ENCODE measurements at places on chromosomes 11 and 22. TPM values are rescaled to one million over a fixed set of nuclear protein-coding genes. Genes with fewer than 3 reads are reported as not detected.

MS4A6E gene
- not detected for total RNA-seq

SGSM1 gene
- total RNA-seq, result 0.48 TPM

DNA sequence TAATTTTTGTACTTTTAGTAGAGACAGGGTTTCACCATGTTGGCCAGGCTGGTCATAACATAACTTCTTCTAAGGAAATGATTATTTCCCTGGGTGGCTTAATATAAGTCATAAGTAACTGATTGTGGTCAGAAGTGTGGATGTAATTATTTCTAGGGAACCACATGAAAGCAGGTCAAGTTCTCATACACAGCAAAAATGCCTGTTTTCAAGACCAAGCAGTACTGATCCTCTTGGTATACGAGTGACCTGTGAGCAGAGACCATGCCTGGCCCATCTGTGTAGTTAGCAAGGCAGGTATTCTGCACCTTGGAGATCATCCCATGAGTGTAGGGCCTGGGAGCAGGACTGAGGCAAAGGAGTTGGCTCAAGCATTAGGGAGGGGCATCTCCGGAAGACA lies 32.5 kb upstream of the NUCB2 start:
- no peak overlapping the region for H3K4me3 ChIP-seq
- DNase-seq, result no peak
- no peak overlapping the region for H3K27ac ChIP-seq
- no peaks in the 10 kb centered on the region for H3K4me1 ChIP-seq
- no peaks in the 10 kb centered on the region for H3K27me3 ChIP-seq

- H3K36me3 ChIP-seq, result no peaks in the 10 kb centered on the region
- no peak for DNase-seq
- H3K4me3 ChIP-seq, result peak overlapping the region; percentile 68
Measured at GRCh38 chr11:57639321-57640067, 10.2 kb downstream of the YPEL4 start.

GRCh38 chr11:31656051-31656450 lies 146.5 kb downstream of the ELP4 start:
- no peaks in the 10 kb centered on the region for H3K27me3 ChIP-seq
- no peak overlapping the region for H3K27ac ChIP-seq
- H3K4me1 ChIP-seq, result peaks cover 10% of the 10 kb centered on the region
- H3K4me3 ChIP-seq, result no peak overlapping the region
- H3K36me3 ChIP-seq, result no peaks in the 10 kb centered on the region

DNA sequence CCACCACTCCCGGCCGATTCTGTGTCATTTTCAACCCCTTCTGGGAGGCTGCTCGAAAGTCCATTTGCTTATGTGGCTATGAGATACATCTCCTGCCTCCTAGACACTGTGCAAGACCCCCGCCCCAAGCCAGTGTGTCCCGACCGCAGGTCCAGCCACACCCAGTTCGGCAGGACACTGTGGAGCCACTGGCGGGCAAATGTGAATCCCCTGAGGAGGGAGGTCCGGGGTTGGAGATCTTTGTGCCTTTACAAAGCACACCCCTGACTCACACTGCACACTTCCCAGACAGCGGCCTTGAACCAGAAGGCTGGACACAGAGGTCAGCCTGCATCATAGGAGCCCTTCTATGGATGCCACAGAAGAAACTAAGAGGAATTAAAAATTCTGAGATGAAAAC lies 17.4 kb downstream of the FXYD6 start:
- no peaks in the 10 kb centered on the region for H3K27me3 ChIP-seq
- DNase-seq, result no peak
- H3K27ac ChIP-seq, result no peak overlapping the region
- no peaks in the 10 kb centered on the region for H3K36me3 ChIP-seq

GRCh38 chr11:127627629-127628457 lies 627.3 kb upstream of the KIRREL3 start:
- no peak overlapping the region for H3K4me3 ChIP-seq
- H3K27ac ChIP-seq, result no peak overlapping the region
- DNase-seq, result no peak
- no peaks in the 10 kb centered on the region for H3K4me1 ChIP-seq
- H3K36me3 ChIP-seq, result no peaks in the 10 kb centered on the region

GRCh38 chr11:79413268-79413667 lies 27.6 kb downstream of the TENM4 start:
- H3K4me1 ChIP-seq, result no peaks in the 10 kb centered on the region
- DNase-seq, result peak; percentile 90
- no peaks in the 10 kb centered on the region for H3K36me3 ChIP-seq
- peaks cover 4% of the 10 kb centered on the region for H3K27me3 ChIP-seq
- no peak overlapping the region for H3K4me3 ChIP-seq

All from psoas muscle (tissue), 8 donors.